ENCODE measurements at places on chromosomes 3 and 15.

DNA sequence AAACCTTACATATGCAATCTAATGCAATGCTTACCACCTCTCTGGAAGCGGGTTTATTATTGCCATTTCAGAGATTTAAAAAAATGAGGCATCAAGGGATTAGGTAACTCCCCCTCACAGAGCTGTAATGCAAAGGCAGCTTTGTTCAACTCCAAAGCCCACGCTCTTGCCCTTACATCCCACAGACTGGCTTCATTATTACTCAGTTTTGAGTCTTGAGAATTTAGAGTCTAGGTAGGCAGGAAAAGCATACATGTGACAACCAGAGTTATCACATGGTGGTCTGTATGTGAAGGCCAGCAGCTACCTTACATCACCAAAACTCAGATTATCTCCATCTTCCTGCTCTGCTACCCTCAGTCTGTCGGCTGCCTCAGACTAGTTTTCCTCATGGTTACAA is 326.9 kb downstream of the UACA start:
- DNase-seq = no peak

- DNase-seq = no peak
Observed at GRCh38 chr15:26929588-26929987, 41.4 kb upstream of the GABRG3 start.

- DNase-seq = no peak
Observed at GRCh38 chr15:97490429-97490828, 470.1 kb upstream of the ARRDC4 start.

DNA sequence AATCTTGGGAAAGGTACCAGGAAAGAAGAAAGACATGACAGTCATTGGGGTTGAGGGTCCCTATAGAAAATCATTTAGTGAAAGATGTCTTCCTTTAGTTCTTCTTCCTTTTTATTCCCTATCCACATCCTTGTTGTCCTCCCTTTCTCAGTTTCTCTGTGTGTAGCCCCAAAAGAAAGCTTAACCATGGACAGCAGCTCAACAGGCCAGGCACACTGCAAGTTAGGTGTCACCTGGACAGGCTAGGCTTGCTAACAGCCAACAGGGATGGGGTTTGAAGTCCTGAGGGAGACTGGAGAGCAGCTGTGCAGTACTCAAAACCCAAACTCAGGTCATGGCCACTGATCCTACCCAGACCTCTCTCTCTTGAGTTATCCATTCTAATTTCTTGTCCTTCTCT is 543.1 kb downstream of the TUSC7 start:
- no peak for DNase-seq

DNA sequence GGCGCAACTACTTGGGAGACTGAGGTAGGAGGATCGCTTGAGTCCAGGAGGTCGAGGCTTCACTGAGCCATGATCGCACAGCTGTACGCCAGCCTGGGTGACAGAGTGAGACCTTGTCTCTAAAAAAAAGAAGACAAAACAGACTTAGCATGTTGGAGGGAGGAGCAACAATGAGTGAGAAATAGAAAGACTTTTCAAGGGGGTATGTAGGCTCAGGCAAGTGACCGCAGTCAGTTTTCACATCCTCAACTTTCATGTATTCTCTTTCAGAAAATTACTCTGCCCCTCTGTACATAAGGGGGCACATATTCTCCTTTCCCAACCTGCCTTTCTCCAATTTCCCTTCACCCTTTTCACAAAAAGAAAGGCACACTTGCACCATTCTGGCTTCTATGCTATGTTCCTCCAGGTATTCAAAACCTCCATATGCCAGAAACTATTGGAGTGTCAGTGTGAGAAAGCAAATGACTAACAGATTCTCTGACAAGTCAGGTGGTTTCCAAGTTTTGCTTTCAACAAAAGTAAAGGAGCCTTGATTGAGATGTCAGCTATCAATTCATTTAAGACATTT is 7.6 kb downstream of the NSUN3 start:
- no peak for DNase-seq

GRCh38 chr15:66706840-66707239 is 4.8 kb downstream of the SMAD6 start:
- DNase-seq = no peak

GRCh38 chr3:102235679-102236078 is 199.1 kb upstream of the ZPLD1 start:
- DNase-seq = no peak

DNA sequence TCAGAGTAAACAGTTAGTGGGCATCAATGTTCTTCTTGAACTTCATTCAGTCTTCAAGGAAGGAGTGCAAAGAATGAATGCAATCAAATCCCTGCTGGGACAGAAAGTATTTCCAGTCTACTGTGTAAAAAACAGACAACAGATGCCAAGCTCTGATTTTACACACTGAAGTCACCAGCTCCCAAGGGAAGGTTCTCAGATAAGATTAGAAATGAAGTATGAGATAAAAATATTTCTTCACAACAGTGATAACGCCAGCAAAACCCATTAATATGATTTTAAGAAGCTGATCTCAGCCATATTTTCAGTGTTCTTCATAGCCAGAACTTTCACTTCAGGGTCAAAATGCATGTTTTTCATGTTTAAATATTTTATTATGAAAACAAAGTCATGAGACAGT is 265.6 kb downstream of the CTNNB1 start:
- DNase-seq = no peak
